ENCODE measurements at places on chromosomes 2 and 18.
A peak's percentile ranks its signal among the peaks of the same experiment; 100 is the strongest.

DNA sequence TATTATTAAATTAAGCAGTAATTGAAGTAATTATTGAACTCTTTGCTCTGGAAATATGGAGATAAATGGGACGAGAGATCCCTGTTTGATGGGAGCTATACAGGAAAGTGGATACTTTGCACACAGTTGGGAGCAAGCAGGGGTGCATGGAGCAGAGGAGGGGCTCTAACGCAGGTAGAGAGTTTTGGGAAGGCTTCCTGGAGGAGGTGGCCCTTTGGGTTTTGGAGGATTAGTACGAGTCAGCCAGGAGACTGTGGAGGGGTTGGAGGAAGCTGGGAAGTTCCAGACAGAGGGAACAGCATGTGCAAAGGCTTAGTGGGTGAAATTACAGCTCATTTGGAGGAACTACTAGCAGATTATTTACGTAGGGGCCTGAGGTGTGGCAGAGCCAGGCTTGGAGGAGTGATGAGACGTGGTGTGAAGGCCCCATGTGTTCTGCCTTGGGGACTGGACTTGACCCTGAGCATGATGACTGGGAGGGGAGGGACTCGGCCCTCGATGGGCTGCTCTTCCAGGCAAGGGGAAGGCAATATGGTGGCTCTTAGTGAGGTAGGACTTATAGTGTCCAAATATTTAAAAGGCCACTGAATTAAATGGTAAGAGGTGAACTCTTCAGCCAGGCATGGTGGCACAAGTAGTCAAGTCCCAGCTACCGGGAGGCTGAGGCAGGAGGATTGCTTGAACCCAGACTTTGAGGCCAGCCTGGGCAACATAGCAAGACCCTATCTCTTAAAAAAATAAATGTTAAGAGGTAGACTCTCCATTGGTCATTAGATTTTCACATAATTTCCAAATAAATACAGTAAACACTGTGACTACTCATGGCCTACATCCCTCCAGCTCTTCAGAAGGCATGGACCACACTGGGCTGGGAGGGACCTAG lies 30.2 kb downstream of the GREB1 start:
- DNase-seq: no peak

GRCh38 chr2:24411488-24412151 lies 51.3 kb upstream of the ITSN2 start:
- DNase-seq: no peak

DNA sequence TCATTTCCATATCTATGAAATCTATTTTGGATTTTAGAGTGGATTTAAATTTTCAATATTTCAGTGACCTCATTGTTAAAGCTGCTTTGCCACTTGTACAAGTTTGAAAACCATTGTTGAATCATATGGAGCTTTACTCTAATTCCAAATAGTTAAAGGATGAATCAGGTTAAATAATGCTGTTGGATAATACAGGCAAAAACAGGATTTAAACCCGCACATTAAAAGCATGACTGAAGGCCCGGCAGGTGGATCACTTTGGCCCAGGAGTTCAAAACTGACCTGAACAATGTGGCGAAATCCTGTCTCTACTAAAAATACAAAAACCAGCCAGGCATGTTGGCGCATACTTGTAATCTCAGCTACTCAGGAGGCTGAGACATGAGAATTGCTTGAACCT lies 68.3 kb downstream of the RIF1 start:
- no peak for DNase-seq

GRCh38 chr2:146246736-146247523 lies 1597.9 kb upstream of the ACVR2A start:
- no peak for DNase-seq

DNA sequence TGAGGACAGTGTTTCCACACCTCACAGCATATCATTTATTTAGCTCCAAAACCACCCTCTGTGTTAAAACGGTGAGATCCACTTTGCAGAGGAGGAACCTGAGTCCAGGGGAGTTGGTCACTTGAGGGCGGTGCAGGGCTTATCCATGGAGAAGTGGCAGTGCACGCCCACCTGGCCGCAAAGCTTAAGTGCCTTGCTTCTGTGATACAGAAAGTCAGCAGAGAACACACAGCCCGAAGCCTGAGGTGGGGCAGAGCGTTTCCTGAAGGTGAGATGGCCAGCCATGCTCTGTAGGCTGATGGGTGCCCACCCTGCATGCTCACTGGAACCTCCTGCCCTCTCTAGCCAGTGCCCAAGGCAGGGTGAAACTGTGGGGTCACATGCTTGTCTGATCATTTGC lies 87.3 kb downstream of the SH3RF3 start:
- DNase-seq: no peak

DNA sequence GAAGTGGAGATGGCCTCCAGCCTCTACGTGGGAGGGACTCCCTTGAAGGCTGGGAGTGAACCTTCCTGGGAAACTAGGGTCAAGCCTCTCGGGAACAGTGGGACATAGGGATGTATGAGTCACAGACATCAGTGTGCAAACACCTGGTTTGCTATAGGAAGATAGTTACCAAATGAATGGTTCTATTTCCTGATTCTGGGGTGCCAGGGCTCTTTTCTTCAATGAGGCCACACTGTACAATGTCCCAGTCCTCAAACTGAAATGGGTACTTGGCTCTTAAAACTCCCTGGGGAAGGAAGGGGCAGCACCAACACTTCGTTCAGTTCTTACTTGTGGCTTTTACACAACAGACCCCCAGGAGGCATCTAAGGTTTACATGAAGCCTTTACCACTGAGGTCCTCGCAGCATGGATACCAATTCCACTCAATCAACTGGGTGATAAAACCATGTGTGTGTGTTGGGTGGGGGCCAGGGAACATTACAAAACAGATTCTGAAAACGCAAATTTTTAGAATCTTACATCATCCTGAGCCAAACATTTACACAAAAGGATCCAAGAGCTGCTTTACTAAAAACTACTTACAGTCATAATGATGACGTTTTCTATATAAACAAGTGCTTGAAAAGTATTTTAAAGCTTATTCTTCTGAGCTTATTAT lies 10.4 kb downstream of the ERFE start:
- DNase-seq: peak; percentile 73

GRCh38 chr2:195722075-195722474 lies 65.0 kb downstream of the SLC39A10 start:
- no peak for DNase-seq

DNA sequence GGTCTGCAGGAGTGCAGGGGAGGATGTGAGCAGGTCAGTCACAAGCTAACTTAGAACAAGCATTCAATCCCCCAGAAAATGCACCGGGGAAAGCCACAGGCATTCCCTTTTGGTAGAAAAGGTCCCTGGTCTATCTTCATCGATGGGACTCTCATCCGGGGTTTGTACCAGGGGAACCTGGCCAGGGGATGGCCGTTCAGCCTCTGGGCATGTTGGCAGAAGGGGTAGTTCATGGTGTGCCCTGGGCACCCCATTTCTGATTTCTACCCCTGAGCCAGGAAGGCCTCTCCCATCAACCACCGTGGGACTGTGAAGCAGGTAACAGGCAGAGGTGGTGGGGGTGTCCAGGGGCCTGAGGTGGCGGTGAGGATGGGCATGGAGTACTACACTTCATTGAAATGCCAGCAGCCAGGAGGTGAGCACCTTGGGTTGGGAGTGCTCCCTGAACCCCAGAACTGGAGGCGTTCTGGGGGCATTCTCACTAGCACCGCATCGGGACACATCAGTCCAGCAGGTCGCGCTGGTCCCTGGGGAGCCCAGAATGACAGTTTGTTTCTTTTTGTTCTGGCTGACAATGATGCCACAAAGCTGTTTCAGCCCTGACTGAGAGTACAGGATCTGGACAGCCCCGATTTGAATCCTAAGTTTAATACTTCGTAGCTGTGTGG lies 172.3 kb downstream of the SMAD7 start:
- no peak for DNase-seq

DNA sequence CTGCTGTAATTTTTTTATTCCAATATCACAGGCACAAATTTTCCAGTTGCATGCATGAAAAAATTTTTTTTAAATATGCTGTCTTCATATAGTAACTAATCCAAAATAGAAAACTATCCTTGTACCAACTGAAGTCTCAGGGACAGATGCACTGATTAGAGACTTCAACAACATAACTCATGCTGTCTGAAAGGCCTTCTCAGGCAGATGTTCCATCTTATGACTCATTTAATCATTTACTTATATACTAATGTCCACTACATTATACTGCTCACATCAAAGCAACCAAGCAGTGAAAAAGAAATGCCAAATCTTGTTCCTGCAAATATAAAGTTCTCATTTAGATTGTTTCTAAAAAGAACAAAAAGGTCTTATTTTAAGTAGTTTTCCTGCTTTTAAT lies 53.1 kb downstream of the OLA1 start:
- no peak for DNase-seq

GRCh38 chr2:35708411-35708923 lies 647.1 kb upstream of the CRIM1 start:
- no peak for DNase-seq

GRCh38 chr2:105712981-105713596 lies 31.6 kb upstream of the NCK2 start:
- no peak for DNase-seq

DNA sequence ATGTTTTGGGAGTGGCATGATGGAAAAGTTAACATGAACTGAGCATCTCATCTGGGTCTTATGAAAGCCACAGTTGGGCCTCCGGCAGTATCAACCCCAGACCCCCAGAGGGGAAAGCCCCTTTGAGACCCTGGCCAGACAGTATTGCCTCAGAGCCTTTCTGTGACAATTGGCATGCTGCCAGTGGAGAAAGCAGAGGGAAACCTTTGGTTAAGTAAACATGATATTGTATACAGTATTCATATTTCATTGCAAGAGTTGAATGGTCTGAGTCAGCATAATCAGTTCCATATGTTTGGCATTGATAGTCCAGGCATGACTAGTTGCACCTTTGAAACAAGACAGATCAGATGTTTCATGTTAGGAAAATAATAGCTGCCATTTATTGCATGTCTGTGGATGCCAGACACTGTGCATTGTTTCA lies 20.0 kb downstream of the MERTK start:
- peak; percentile 70 for DNase-seq

DNA sequence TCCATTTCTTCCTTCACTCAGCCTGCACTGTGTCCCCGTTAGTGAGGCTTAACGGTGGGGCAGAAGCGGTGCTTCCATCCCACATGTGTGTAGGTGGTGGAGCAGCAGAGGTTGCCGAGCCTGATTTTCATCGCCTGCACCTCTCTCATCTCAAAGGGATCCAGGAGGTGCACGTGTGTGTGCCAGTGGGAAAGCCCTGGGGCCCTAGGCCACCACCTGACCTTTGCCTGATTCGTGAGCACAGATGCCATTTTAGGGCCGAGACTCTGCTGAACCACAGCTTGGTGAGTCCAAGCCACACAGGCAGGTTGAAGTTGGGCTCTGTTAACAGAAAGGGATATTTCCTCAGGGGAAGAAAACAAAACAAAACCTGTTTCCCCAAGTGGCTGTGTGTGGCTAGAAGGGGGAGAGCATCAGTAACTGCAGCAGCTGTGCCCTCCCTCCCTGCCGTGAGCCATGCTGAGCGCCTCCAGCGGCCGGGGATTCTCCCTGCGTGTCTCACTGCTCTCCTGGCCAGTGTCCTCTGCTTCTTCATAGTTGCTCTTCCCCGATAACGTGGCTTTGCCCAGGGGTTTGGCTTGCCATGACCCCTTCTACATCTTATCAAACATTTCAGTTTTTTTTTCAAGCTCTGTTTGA lies 81.5 kb downstream of the MAPRE2 start:
- DNase-seq: no peak
